ENCODE measurements at places on chromosomes 5 and 9. TPM values are rescaled to one million over a fixed set of nuclear protein-coding genes. Genes with fewer than 3 reads are reported as not detected.

- no peak overlapping the region for H3K27ac ChIP-seq
- no peak overlapping the region for H3K4me3 ChIP-seq
- no peaks in the 10 kb centered on the region for H3K36me3 ChIP-seq
- DNase-seq = no peak
- no peaks in the 10 kb centered on the region for H3K4me1 ChIP-seq
Observed at GRCh38 chr9:18154661-18155060, 319.3 kb upstream of the ADAMTSL1 start.

- peaks cover 9% of the 10 kb centered on the region for H3K36me3 ChIP-seq
- no peak overlapping the region for H3K27ac ChIP-seq
- H3K4me3 ChIP-seq = no peak overlapping the region
- DNase-seq = no peak
Observed at GRCh38 chr5:54942064-54942778, 43.2 kb downstream of the ESM1 start.

DNA sequence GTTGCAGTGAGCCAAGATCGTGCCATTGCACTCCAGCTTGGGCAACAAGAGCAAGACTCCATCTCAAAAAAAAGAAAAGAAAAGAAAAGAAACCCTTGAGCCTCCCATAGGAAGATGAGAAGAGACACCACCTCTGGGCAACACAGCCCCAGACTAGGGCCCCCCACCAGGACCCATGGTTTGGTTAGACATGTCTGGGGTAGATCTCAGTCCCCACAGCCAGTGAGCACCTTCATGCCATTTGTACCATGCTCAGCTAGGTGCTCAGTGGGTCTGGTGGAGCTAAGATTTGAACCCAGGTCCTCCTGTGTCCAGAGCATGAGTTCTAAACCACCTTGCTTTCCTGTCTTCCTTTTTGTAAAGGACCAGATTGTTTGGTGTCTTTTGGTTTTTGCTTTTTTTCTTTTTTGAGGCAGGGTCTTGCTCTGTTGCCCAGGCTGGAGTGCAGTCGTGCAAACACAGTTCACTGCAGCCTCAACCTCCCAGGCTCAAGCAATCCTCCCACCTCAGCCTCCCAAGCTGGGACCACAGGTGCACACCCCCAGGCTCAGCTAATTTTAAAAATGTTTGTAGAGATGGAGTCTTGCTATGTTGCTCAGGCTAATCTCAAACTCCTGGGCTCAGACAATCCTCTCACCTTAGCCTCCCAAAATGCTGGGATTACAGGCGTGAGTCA is 11.7 kb downstream of the OLFML2A start:
- peaks cover 28% of the 10 kb centered on the region for H3K27me3 ChIP-seq
- H3K27ac ChIP-seq = no peak overlapping the region
- H3K4me3 ChIP-seq = no peak overlapping the region
- H3K4me1 ChIP-seq = peaks cover 3% of the 10 kb centered on the region

DNA sequence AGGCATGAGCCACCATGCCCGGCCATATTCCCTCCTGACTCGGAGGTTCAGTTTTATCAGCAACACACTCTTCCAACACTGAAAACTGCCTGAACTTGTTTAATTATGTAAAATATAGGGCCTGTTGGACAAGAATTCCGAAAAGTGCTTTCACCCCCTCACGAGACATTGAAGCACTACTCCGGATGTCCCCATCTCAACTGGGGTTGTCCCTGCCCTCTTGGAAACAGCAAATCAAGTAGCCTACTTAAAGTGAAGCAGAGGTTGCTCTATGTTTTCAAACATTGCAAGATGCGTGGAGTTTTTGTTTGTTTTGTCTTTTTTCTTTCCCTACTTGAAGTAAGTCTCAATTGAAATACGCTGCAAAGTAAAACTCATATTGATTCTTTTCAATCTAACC is 7.6 kb downstream of the PTGER4 start:
- no peaks in the 10 kb centered on the region for H3K27me3 ChIP-seq
- H3K4me1 ChIP-seq = peaks cover 70% of the 10 kb centered on the region
- H3K36me3 ChIP-seq = peaks cover 78% of the 10 kb centered on the region
- no peak for DNase-seq
- peak overlapping the region; percentile 80 for H3K27ac ChIP-seq

DNA sequence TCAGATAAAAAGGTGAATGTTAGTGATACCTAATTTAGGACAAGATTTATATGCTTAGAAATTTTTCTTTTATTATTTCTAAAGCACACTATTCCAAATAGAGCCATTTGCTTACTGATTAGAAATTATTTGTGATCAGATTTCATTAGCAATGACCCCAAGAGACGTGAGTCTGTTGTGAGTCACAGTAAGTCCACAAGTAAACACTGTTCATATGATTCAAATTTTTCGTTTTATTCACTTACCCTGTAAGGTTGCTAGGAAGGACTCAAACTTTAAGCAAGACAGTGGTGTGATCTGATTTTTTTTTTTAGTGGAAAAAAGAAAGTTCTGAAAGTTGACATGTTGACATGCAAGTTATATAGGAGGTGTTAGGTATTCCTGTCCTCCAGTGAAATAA is 1.2 kb downstream of the CARD6 start:
- peaks cover 18% of the 10 kb centered on the region for H3K4me1 ChIP-seq
- peaks cover 14% of the 10 kb centered on the region for H3K27me3 ChIP-seq
- no peak overlapping the region for H3K4me3 ChIP-seq
- peaks cover 7% of the 10 kb centered on the region for H3K36me3 ChIP-seq

GRCh38 chr5:59608745-59609144 is 284.8 kb downstream of the PDE4D start:
- H3K36me3 ChIP-seq = no peaks in the 10 kb centered on the region
- DNase-seq = no peak
- peak overlapping the region; percentile 0 for H3K4me3 ChIP-seq
- H3K4me1 ChIP-seq = peaks cover 14% of the 10 kb centered on the region
- no peak overlapping the region for H3K27ac ChIP-seq

- peaks cover 26% of the 10 kb centered on the region for H3K4me1 ChIP-seq
- DNase-seq = no peak
- no peaks in the 10 kb centered on the region for H3K27me3 ChIP-seq
Observed at GRCh38 chr9:70255486-70255885, 3.3 kb upstream of the SMC5 start.

- no peaks in the 10 kb centered on the region for H3K4me1 ChIP-seq
- no peak overlapping the region for H3K4me3 ChIP-seq
- no peak overlapping the region for H3K27ac ChIP-seq
- no peak for DNase-seq
- no peaks in the 10 kb centered on the region for H3K27me3 ChIP-seq
- H3K36me3 ChIP-seq = peaks cover 32% of the 10 kb centered on the region
Observed at GRCh38 chr9:94746541-94747370, 20.3 kb downstream of the AOPEP start.

DNA sequence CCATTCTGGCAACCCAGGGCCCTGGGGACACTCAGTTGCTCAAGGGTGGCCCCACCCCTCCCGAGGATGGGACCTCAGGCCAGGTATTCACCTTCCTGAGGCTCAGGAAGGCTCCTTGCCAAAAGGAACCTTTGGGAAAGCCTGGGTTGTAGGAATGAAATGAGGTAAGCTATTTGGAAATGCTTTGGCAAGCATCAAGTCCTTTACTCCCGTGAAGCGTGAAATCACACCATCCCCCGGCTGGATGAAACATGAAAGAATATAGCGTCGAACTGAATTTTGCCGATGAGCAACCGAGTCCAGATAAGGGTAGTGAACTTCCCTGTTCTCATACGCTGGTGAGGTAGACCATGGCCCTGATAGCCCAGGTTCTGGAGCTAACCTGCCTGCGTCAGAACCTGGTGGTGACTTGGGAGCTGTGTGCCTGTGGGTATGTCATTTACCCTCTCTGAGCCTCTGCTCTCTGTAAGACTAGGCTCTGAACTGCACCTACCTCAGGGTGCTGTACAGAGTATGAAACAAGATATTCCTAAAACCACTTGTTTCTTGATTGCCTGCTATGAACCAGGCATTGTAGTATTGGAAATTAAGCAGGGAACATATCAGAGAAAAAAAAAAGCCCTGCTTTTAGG is 105.3 kb upstream of the BOD1 start:
- H3K4me1 ChIP-seq = no peaks in the 10 kb centered on the region
- peaks cover 7% of the 10 kb centered on the region for H3K27me3 ChIP-seq
- DNase-seq = no peak
- no peaks in the 10 kb centered on the region for H3K36me3 ChIP-seq
- no peak overlapping the region for H3K4me3 ChIP-seq

DNA sequence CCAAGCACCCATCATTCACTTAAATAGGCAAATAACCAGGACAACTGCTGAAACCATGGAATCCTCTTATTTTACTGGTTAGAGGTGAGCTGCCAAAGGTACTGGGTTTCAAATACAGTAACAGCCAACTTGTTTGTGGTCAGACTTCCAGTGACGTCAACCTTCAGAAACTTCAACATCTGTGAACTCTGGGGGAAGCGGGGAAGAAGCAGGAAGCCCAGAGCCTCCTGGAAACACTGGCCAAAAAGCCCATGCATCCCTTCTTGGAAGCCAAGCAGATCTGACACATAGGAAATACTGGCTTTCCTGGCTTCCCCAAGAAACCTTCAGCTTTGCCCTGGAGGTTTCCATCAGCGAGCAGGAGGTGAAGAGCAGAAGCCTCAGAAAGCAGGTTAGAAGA is 4.9 kb upstream of the FRRS1L start:
- H3K4me3 ChIP-seq = no peak overlapping the region
- H3K36me3 ChIP-seq = no peaks in the 10 kb centered on the region
- H3K27me3 ChIP-seq = peaks cover 38% of the 10 kb centered on the region
- peaks cover 8% of the 10 kb centered on the region for H3K4me1 ChIP-seq

DNA sequence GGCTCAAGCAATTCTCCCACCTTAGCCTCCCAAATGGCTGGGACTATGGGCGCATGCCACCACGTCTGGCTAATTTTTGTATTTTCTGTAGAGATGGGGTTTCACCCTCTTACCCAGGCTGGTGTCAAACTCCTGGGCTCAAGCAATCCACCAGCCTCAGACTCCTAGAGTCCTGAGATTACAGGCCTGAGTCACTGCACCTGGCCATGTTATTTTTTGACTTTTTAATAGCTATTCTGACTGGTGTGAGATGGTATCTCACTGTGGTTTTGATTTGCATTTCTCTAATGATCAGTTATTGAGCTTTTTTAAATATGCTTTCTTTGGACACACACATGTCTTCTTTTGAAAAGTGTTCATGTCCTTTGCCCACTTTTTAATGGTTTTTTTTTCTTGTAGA is 38.2 kb downstream of the FBXW2 start:
- H3K27me3 ChIP-seq = no peaks in the 10 kb centered on the region
- DNase-seq = no peak
- peaks cover 7% of the 10 kb centered on the region for H3K4me1 ChIP-seq
- no peak overlapping the region for H3K4me3 ChIP-seq
- H3K27ac ChIP-seq = no peak overlapping the region

- DNase-seq = no peak
- H3K36me3 ChIP-seq = no peaks in the 10 kb centered on the region
- no peaks in the 10 kb centered on the region for H3K4me1 ChIP-seq
- H3K27me3 ChIP-seq = no peaks in the 10 kb centered on the region
- H3K27ac ChIP-seq = no peak overlapping the region
Observed at GRCh38 chr5:166287866-166288265, 2003.6 kb upstream of the WWC1 start.

DNA sequence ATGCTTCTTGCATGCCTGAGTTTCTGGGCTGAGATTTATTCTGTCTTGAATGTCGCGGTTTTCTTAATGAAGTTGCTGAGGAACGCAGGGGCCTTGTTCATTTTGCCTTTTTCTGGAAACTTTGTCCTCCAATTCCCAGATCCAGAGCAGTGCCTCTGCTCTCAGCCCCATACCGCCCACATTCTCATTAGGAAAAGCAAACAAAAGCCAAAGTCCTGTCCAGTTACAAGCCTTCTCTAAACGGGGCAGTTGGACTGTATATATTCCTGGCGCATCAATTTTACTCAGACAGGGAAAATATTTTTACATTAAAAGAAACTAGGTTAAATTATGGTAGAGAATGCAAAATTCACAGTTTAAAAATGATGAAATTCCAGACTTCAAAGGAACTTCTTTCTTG is 1.2 kb upstream of the PSAT1 start:
- peak overlapping the region; percentile 98 for H3K27ac ChIP-seq
- DNase-seq = no peak
- peaks cover 47% of the 10 kb centered on the region for H3K4me1 ChIP-seq
- no peaks in the 10 kb centered on the region for H3K27me3 ChIP-seq
- H3K4me3 ChIP-seq = peak overlapping the region; percentile 96
- H3K36me3 ChIP-seq = peaks cover 13% of the 10 kb centered on the region

- no peaks in the 10 kb centered on the region for H3K36me3 ChIP-seq
- no peaks in the 10 kb centered on the region for H3K4me1 ChIP-seq
- H3K4me3 ChIP-seq = no peak overlapping the region
- no peak overlapping the region for H3K27ac ChIP-seq
- DNase-seq = no peak
Observed at GRCh38 chr9:81474125-81474524, 215.2 kb downstream of the TLE1 start.

DNA sequence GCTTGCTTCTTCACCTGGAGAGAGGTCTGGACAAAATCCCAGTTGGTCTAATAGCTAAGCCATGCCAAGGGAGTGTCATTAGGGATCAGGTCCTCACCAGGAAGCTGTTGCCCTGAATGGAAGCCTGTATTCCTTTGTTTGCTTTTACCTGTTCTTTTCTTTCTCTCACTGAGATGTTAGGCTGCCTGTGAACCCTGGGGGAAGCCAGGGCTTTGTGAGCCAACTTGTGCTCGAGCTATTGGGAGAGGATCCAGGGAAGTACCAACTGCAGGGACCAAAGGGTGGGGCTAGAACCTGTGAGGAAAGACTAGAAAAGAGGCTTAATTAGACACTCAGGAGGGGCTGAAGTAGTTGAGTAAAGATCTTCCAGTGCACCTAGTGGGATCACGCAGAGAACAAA is 451.2 kb upstream of the TLE4 start:
- H3K27ac ChIP-seq = no peak overlapping the region
- H3K4me3 ChIP-seq = no peak overlapping the region
- no peaks in the 10 kb centered on the region for H3K27me3 ChIP-seq
- no peak for DNase-seq

DNA sequence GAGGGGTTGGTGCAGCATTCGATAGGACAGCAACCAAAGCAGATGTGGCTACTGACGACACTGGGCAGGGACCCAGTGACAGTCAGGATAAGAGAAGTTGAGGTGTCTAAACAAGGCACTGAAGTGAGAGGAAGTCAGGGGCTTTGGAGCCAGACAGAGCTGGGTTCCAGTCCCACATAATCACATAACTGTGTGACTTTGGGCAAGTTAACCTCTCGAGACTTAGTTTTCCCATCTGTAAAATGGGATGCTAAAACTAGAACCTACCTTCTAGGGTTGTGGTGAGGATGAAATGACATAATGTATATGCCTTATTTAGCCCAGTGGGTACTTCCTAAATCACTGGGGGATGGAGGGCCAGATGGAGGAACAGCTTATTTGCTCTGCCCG is 3.1 kb downstream of the ANGPTL2 start:
- H3K4me3 ChIP-seq = no peak overlapping the region
- no peak for DNase-seq
- H3K27ac ChIP-seq = no peak overlapping the region
- H3K36me3 ChIP-seq = peaks cover 1% of the 10 kb centered on the region
- peaks cover 39% of the 10 kb centered on the region for H3K27me3 ChIP-seq

ACER2 gene
- 2.9 TPM for total RNA-seq

SPEF2 gene
- total RNA-seq = 17.8 TPM

ZSWIM6 gene
- 6.5 TPM for total RNA-seq

SYK gene
- 0.82 TPM for total RNA-seq

SOWAHA gene
- not detected for total RNA-seq

TRPM3 gene
- total RNA-seq = not detected

MGAT1 gene
- total RNA-seq = 186 TPM

Data from activated naive CD8-positive, alpha-beta T cell treated with anti-CD3 and anti-CD28 coated beads, Interleukin-2, amount 10 ng/mL, durations not matched to agents 7 days and 5 days (primary cell).